ENCODE measurements at places on chromosomes 16 and 17. TPM values are rescaled to one million over a fixed set of nuclear protein-coding genes. Genes with fewer than 3 reads are reported as not detected.
A peak's percentile ranks its signal among the peaks of the same experiment; 100 is the strongest.

The SPOP gene
- 89.6 TPM for total RNA-seq

The OSBPL7 gene
- 20.3 TPM for total RNA-seq

The ASGR1 gene
- total RNA-seq: 7.7 TPM

The KRTAP9-7 gene
- not detected for total RNA-seq

- DNase-seq: no peak
These were observed 7.2 kb downstream of the TP53I13 start for GRCh38 chr17:29575511-29576213.

DNA sequence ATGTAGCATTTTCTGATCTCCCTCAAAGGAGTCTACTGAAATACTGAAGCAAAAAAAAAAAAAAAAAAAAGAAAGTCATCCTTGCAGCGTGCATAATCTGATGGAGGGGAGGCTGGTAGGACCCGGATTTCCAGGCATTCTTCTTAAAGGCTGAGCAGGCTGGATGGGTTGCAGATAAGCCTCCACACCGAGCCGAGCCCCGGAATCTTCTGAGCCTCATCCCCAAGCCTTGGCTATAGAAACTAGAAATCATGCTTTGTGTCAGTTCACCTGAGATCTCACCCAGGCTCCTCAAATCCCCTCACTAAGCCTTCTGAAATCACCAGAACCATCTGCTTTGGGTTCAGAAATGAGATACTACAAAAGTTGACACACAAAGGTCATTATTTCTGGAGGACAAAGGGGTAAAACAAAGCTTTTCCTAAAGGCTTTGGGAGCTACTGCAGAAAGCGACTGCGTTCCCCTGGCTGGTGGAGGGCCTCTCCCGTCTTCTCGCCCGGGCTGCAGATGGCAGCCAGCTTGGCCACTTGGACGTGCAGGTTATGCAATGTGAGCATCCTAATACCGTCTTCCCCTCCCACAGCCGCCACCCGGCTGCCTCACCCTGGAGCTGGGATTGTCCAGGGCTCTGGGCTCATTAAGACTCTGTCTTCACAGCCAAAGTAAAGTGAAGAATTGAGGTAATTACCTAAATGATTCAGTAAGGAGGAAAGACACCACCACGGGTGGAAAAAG, 4.7 kb upstream of the CACNG4 start:
- DNase-seq: no peak

DNA sequence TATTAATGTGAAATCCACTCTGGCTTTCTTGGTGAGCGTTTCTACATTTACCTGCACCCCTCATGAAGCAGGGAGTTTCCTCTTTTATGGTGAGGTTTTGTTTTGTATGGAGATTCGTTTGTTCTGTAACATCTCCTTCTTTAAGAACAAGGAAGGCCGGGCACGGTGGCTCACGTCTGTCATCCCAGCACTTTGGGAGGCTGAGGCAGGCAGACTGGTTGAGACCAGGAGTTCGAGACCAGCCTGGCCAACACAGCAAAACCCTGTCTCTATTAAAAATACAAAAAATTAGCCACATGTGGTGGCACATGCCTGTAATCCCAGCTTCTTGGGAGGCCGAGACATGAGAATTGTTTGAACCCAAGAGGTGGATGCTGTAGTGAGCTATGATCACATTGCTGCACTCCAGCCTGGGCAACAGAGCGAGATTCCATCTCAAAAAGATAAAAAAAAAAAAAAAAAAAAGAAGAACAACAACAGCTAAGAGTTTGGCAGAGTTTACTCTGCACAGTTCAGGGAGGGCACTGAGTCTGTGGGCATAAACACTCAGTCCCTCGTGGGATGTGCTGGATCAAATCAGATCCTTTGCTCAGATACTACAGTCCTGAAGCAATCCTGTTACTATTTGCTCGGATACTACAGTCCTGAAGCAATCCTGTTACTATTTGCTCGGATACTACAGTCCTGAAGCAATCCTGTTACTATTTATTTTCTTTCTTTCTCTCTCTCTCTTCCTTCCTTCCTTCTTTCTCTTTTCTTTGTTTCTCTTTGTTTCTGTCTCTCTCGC, 28.9 kb downstream of the ADCY9 start:
- DNase-seq: no peak

GRCh38 chr17:51739245-51739886, 419.1 kb downstream of the CA10 start:
- no peak for DNase-seq

- peak; percentile 56 for DNase-seq
These were observed 14.1 kb downstream of the RMI2 start for GRCh38 chr16:11359370-11359769.

DNA sequence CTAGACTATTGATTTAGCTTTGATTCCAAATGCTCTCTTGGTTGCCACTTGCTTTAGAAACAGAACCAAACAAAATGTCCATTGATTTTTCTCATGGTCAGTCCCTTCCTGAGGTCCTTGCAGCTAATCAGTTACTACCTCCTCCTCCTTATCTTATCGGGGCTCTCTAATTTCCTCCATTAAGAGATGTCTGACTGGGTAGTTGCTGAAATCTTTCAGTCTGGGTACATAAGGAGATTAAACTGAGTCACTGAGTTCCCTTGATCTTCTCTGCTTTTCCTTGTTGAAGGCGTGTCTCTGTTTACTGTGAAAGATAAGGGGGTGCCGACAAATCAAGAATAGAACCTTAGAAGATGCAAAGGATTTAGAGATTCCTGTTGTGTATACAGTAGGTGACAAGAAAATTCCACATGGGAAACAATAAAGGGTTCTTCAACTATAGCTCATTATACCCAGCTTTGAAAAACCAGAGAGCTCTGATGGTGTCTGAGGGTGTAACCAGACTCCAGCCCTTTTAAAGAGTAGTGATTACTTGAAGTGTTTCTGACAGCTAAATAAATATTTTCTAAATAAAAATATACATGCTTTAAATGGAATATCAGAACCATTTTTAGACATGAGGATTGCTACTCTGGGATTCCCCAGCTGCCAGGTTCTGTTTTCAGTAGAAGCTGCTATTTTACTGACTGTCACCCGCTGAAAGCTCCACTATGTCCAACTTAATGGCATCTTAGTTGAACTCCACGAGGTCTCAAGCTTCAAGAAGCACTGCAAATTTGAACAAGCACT, 791.3 kb upstream of the SOX9 start:
- no peak for DNase-seq

- DNase-seq: no peak
These were observed 32.4 kb upstream of the POLR3E start for GRCh38 chr16:22264786-22265185.

- DNase-seq: no peak
These were observed 740 bp upstream of the POLR3E start for GRCh38 chr16:22296225-22297113.

GRCh38 chr17:75557075-75557851, 30.3 kb upstream of the MYO15B start:
- peak; percentile 81 for DNase-seq

DNA sequence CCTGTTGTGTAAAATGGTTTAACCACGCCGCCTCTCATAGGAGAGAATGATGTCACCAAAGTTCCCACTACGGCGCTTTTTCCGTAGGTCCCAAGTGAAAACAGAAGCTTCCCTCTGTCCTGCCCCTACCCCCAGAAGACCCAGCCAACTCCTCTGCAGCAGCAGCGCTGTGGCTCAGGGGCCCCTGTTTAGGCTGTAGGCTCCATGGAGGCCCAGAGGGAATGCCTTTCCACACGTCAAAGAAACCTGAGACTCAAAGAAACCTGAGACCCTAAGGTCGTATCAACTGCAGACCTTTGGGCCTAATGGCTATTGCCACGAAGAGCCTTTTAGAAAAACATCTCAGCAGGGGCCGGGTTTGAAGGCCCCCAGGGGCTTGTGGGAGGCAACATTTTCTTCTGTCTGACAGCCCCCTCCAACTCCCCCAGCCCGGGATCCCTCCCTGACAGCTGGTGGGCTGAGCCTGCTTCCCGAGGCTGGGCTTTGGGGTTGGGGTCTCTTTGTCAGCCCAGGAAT, 43.1 kb upstream of the MEAK7 start:
- DNase-seq: no peak

The KRTAP9-8 gene
- total RNA-seq: not detected

GRCh38 chr17:40436636-40437035, 6.6 kb upstream of the IGFBP4 start:
- no peak for DNase-seq

The SLC13A2 gene
- total RNA-seq: not detected

- no peak for DNase-seq
These were observed 13.1 kb upstream of the BRD7 start for GRCh38 chr16:50381679-50382440.

GRCh38 chr17:78717431-78717980, 64.6 kb downstream of the CYTH1 start:
- peak; percentile 63 for DNase-seq

The FOXN1 gene
- total RNA-seq: 0.18 TPM

- peak; percentile 81 for DNase-seq
These were observed 13.0 kb downstream of the AIPL1 start for GRCh38 chr17:6421700-6422604.

The BIRC5 gene
- total RNA-seq: 12.1 TPM

The ZG16 gene
- total RNA-seq: not detected

The SDR42E2 gene
- not detected for total RNA-seq

GRCh38 chr17:13544765-13545164, 57.0 kb downstream of the HS3ST3A1 start:
- DNase-seq: peak; percentile 43

The CFAP20 gene
- 26.0 TPM for total RNA-seq
